ENCODE measurements at places on chromosomes 6 and 20.

GRCh38 chr20:11790046-11790445 lies 127.6 kb upstream of the BTBD3 start:
- DNase-seq: no peak

DNA sequence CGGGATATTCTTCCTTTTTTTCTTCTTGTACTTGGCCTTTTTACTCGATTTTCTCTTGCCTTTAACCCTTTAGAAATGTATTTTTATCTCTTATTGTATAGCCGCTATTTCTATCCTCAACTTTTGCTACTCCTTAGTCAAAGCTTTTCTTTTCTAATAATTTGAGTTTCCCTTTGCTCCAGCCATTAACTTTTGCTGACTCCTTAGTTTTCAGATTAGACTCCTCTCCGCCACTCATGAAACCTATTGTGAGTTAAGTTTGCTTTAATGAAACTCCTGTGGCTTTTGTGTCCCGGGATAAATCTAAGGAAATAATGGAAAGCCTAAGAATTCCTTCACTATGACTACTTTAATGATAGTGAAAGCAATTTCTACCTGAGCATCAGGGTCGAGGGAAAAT lies 590.3 kb upstream of the CITED2 start:
- DNase-seq: no peak

DNA sequence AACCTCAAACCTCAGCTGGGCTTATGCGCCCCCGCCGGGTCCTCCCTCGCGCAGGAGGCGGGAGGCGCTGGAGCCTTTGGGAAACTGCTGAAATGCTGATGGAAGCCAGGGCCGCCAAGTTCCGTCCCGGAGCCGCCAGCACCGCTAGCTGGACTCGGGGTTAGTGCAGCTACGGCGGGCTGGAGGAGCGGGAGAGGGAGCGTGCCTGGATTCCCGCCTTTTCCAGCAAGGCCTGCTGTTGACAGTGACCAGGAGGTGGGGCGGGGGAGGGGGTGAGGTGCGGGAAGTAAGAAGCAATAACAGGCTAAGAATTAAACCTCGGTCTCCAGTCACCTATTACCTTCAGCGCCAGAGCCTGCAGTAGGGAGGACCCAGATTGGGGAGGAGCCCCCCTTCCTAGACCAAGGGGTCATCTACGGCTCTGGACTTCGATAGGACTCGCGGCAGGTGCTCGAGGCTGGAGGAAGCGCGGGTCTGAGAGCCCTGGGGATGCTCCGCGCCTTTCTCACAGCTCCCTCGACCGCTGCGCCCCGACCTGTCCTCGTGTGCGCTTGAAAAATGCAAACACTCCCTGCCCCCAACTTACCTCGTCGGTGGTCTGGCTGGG lies 20.5 kb downstream of the COL9A1 start:
- no peak for DNase-seq

DNA sequence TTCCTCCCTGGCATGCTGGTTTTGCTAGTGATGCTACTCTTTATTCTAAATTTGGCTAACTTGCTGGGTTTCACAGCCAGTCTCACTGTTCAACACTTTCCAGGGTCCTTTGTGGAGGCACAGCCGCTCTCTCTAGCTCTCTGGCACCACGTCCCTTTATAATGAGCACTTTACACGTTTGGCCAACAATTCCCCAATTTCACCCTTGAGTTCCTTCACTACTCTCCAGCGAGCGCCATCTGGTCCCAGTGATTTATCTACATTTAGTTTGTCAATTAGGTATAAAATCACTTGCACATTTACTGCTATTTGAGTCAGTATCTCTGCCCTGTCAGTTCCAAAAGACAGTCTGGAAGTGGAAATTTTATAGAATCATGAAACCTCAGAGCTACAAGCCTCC lies 241.9 kb upstream of the MOCS1 start:
- DNase-seq: no peak

DNA sequence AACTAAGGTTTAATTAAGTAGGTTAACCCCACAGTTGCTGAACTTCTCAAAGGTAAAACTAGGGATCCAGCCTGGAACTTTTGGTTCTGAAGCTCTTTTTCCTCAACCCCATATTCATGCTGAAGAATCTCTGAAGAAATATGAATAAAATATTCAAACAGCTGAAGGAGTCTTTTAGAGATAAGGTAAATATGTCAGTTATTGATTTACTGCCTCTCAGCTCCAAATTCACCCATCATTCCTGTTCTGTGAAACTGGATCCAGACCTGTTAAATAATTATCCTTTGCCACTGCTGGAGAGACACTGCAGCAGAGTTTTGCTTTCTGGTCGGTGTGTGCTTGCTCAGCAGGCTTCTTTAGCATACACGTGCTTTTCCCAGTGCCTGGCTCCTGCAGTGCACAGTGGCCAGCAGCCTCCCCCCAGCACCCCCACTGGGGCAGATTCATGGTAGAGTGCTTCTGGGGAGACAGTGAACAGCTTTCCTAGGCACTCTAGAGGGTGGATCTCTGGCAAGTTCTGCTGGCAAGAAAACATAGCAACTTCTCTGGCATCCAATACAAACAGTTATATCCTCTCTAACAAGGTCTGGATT lies 62.0 kb upstream of the BCLAF1 start:
- DNase-seq: no peak

Data from mesothelial cell of epicardium (in vitro differentiated cells).